ENCODE measurements at places on chromosomes 3 and 15.

- DNase-seq = peak; percentile 18
Measured at GRCh38 chr3:68876112-68876713, 56.1 kb downstream of the TAFA4 start.

GRCh38 chr15:83613714-83614113, 40.2 kb upstream of the ADAMTSL3 start:
- no peak for DNase-seq

- peak; percentile 56 for DNase-seq
Measured at GRCh38 chr3:99901200-99901926, 83.7 kb downstream of the CMSS1 start.

DNA sequence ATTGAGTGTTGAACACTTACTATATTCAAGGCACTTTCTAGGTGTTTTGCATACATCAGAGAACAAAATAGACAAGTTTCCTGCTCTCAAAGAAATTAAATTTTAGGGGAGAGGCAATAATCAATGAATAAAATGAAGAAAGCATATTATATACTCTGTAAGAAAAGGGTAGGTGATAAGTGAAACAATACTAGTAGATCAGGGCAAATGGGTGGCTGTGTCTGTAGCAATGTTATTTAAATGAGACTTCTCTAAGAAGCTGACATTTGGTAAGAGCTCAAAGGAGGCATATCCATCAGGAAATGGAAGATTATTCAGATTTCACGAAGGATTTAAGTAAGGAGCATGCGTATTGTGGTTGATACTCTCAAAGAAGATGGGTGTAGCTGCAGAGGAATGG, 1291.6 kb downstream of the NSUN3 start:
- DNase-seq = no peak

GRCh38 chr3:23038471-23038870, 164.7 kb upstream of the UBE2E2 start:
- DNase-seq = no peak

GRCh38 chr3:94173673-94174434, 111.0 kb downstream of the NSUN3 start:
- DNase-seq = peak; percentile 48

GRCh38 chr15:66786708-66787488, 84.9 kb downstream of the SMAD6 start:
- DNase-seq = no peak

GRCh38 chr3:90253131-90253530, 1145.7 kb downstream of the EPHA3 start:
- DNase-seq = no peak

- DNase-seq = no peak
Measured at GRCh38 chr3:154274348-154274747, 49.9 kb downstream of the DHX36 start.

DNA sequence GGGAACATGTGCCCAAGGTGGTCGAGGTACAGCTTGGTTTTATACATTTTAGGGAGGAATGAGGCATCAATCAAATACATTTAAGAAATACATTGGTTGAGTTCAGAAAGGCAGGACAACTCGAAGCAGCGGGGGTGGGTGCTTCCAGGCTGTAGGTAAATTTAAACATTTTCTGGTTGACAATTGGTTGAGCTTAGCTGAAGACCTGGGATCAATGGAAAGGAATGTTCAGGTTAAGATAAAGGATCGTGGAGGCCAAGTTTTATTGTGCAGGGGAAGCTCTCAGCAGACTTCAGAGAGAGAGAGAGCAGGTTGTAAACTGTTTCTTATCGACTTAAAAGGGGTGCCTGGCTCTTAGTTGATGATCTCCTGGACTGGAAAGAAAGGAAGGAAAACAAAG, 11.3 kb downstream of the CPN2 start:
- DNase-seq = no peak

DNA sequence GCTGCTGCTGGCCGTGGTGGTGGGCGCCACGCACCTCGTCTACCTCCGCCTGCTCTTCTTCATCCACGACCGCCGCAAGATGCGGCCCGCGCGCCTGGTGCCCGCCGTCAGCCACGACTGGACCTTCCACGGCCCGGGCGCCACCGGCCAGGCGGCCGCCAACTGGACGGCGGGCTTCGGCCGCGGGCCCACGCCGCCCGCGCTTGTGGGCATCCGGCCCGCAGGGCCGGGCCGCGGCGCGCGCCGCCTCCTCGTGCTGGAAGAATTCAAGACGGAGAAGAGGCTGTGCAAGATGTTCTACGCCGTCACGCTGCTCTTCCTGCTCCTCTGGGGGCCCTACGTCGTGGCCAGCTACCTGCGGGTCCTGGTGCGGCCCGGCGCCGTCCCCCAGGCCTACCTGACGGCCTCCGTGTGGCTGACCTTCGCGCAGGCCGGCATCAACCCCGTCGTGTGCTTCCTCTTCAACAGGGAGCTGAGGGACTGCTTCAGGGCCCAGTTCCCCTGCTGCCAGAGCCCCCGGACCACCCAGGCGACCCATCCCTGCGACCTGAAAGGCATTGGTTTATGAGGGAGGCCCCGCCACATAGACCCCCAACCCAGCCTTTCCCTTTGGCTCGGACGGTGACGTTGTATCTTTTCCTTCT, 1.1 kb downstream of the GPR27 start:
- no peak for DNase-seq

DNA sequence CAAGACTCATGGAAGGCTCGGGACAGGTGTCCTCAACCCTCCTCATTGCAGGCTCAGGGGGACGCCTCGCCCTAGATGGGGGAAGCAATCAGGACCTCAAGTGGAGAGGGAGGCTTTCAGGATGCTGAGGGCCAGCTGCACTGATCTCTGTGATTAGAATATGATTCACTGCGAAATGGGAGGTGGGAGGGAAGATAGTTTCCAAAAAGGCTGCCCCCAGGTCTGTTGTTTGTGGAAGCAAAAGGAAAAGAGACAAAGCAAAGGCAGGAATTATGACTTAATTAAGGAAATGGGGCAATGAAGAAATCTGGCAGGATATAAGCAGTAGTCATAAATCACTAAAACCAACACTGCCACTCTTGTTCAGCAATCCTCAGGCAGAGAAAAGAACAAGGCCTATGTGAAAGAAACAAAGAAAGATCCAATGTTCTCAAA, 85.6 kb upstream of the ABHD17C start:
- DNase-seq = no peak

DNA sequence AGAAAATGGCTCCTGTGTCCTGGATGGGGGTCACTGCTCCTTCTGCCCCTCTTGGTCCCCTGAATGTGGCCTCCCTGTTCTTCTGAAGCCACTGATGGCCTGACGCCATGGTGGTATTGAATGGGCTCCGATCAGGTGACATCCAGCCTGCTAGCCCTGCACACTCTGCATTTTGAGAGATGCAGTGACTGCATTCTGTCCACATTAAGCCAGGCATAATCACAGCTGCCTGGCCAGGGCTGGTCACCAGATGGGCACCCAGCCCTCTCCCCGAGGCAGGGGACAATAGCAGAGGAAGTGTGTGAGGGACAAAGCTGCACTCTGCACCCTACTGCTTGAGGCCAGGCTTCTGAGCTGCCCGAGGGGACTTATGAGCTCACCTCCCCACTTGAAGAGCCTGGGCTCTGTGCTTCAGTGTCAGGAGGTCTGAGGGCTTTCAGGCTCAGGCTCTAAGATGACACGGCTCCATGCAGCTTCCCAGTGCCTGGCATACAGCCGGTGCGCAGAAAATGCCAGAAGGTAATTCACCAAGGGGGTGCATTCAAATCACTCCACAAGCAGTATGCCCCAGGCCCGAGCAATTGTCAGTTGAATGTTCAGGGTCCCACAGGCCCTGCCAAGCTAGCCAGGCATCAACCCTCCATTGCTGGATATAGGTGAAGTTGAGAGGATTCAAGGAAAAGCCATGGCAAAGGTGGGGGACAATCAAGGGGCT, 56.8 kb downstream of the WNT7A start:
- no peak for DNase-seq

- DNase-seq = no peak
Measured at GRCh38 chr3:42936157-42936981, 30.4 kb downstream of the ZNF662 start.

- DNase-seq = no peak
Measured at GRCh38 chr15:76994971-76995945, at the start of gene PSTPIP1. TSS of gene PSTPIP1 (plus strand) at chr15:76995126. CDS start at chr15:76995574, 448 bp downstream.

- DNase-seq = no peak
Measured at GRCh38 chr3:188335656-188336055, 181.7 kb downstream of the LPP start.

GRCh38 chr3:186886202-186886981, 43.9 kb downstream of the ADIPOQ start:
- DNase-seq = no peak

DNA sequence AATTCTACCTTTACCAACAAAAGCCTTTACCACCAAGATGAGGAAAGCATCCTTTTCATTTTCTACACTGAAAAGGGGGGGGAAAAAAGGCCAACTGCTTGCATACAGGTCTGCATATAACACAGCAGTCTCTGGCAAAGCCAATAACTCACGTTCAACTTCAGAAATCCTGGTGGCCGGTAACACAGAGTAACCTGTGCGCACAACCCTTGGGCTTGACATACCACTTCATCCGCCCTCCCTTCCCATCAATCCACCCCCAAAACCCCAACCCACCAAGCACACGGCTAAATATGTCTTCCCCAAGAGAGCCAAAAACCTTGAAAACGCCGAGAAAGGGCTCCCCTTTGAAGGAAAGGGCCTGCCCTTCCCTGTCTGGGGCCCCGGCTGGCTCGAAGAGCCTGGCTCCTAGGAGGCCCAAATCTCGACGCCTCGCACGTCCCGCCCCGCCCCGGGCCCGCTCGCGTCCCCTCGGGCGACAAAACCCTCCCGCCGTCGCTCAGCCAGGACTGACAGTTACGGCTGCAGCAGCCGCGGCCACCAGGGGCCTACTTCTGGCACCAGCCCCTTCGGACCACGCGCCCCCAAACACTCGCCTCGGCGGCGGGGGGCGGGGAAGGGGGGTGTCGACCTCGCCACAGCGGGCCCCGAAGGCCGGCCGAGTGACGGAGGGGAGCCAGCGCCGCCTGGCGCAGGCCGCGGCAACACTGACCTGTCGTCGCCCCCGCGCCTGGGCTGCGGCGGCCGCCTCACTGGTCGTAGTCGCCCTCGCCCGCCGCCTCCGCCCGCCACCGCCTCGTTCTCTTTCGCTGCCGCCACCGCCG, 835 bp downstream of the UBE3A start:
- DNase-seq = no peak

DNA sequence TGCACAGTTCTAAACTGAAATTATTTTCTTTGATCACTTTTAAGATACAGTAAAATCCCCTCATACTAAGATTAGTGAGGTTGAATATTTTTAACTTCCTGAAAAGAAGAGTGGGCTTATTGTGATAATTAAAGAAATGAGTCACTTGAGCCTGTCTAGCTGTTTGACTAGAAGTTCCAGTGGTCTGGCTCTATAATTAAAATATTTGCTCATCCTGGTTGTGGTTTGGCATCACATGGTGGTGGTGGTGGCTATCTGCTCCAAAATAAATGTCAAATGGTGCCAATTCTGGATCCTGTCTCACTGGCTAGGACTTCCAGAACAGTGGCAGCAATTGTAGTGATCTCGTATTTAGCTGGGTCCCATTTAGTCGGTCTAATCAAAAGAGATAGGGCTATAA, 8.6 kb upstream of the TEX9 start:
- DNase-seq = no peak

GRCh38 chr15:75620058-75620820, 5.3 kb downstream of the SNUPN start:
- DNase-seq = no peak

GRCh38 chr3:59752925-59753324, 703.1 kb upstream of the CFAP20DC start:
- no peak for DNase-seq

GRCh38 chr15:48440084-48440483, 108.9 kb downstream of the DUT start:
- DNase-seq = no peak

- DNase-seq = peak; percentile 22
Measured at GRCh38 chr3:170679190-170679589, 93.3 kb upstream of the SLC7A14 start.

DNA sequence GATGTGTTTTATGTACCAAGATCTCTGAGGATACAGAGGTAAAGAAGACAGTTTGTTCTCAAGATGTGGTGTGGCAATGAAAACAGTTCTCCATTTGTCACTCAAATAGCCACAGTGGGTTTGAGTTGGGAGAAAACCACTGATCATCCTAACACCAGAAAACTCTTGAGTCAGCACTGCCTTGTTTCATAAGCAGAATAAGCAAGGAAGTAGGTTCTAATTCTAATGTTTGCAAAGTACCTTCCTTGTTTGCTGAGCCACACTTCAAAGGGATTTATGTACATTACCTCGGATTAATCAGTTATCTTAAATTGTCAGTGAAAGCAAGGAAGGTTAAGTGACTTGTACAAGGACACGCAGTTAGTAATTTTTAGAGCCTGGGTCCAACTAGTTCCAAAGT, 107.8 kb upstream of the BOC start:
- DNase-seq = no peak

DNA sequence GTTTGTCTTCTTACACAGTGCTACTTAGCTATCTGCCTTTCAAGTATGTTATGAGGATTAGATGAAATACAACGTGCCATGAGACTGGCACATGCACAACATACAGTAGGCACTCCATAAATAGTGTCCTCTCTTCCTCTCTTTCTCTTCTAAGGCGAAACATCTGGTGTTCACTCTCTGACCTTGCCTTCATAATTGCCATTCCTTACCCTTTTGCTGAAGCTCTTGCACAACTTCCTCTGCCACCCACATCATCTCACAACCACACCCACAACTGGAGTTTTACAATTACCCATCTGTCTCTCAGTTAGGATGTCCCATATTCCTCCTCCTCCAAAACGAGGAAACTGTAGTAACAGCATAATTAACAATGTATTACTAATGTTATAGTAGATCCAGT, 26.4 kb upstream of the ACP3 start:
- DNase-seq = peak; percentile 12

DNA sequence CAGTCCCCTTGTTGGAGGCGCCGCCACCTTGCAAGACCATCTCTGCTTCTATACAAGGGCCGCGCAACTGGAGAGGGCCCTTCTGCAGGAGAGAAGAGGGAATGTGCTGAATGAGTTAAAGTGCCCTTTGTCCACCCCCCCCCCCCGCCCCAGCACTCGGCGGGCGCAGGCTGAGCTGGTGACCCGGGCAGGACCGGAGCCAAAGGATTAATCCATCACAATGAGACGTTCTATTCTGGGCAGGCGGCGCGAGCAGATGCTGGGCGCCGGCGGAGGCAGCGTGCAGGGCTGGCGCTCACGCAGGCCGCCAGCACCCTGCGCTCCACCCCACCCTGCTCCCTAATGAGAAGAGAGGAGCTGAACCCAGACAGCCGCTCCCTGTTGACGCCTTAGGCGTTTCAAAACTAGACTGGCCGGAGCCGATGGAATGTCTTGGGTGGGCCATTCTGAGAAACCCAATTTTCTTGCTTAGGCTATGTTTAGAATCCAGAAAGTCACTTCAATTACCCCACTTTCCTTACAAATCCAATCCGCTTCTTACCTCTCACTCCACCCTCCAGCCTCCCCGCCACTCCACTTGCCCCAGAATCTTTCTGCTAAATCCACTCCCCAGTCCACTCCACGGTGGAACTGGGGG, 32.9 kb downstream of the GJD2 start:
- no peak for DNase-seq

- peak; percentile 74 for DNase-seq
Measured at GRCh38 chr3:64163755-64164148, 61.5 kb downstream of the PRICKLE2 start.
